ENCODE measurements at places on chromosomes 7 and 10.

DNA sequence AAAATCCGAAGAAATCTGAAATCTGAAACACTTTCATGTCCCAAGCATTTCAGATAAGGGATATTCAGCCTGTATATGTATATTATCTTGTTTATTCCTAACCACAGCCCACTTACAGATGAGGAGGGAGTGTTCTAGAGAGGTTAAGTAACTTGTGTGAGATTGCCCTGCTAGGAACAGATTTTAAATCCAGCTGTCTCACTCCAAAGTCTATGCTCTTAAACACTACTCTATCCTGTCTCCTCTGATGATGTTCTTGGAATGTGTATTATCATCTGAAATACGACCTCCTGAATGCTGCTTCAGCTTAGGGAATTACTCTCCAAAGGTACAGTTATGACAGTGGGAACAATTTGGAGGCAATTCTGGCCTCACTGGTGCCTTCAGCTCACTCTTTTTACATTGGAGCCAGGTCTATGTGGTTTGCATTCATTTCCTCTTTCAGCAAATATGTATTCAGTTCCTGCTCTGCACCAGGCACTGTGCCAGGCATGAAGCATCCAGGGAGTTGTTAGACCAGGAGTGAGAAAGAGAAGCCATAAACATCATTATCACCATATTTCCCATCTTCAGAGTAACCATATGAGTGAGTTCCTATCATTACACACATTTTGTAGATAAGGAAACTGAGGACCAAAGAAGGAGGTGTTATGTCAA lies 70.2 kb downstream of the NOC3L start:
- DNase-seq: peak; percentile 88

DNA sequence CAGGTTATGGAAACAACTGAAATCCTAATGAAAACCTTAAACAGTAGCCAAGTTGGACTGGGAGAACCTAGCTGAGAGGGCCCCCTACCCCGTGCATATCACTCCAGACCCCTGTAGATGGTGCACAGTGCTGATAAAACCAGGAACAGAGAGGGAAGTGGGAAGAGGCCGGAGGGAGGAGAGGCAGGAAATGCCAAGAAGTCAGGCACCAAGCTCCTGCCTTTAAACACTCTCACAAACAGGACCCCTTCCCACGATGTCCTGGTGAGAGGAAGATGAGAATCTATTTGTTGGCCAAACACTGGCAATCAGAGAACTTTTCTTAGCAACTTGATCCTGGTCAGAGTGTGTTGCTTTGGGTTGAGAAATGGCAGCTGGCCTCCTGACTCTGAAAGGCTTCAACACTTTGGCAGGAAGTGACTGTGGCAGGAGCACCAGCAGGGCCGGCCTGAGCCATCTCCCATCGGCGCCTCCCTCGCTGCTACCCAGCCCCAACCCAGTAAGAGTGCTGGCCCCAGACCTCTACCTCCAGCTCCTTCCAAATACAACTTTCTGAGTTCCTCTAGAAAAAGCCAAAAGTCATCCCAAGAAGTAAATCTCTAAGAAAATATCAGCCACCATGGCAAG lies 39.5 kb downstream of the GSDME start:
- no peak for DNase-seq

DNA sequence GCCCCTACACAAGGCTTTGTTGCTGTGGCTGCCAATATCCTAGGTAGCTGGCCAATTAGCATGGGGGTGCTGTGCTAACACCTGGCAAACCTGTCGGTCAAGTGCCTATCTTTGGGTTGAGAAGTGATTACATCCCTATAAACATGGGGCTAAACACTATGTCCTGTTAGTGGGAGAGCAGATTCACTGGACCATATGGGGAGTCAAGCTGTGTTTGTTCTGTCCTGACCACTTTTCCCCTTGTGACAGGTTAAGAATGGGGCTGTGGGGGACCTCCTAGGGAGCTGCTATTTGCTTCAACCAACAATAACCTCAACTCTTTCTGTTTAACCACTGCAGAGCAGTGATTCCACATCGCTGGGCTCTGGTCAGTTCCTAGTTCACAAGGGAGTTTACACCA lies 151.5 kb upstream of the AOAH start:
- DNase-seq: no peak

DNA sequence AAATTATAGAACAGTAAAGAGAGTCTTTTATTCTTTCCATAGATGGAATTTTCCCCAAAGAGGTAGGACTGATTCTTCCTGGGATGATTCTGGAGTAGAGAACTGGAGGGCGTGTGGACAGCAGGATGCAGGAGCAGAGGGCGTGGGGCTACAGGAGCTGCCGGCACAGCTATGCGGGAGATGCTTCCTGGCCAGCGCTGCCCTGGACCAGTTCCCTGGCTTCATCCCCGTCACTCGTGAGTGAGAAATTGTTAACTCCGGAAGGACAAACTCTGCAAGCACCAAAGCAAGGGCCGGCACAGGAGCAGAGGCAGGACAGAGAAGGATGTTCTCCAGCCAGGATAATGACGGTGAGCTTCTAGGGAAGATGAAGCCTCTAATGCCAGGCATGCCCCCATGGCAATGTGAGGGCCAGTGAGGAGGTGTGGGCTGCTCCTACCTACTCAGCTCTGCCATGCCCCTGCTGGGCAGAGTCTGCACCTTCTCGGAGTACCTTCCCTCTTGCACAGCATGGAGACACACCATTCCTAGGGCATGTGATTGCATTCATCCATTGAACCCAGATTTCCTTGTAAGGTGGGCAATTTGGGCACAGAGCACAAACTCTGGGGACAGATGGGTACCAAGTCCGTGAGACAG lies 760.9 kb upstream of the IGFBP3 start:
- DNase-seq: no peak

DNA sequence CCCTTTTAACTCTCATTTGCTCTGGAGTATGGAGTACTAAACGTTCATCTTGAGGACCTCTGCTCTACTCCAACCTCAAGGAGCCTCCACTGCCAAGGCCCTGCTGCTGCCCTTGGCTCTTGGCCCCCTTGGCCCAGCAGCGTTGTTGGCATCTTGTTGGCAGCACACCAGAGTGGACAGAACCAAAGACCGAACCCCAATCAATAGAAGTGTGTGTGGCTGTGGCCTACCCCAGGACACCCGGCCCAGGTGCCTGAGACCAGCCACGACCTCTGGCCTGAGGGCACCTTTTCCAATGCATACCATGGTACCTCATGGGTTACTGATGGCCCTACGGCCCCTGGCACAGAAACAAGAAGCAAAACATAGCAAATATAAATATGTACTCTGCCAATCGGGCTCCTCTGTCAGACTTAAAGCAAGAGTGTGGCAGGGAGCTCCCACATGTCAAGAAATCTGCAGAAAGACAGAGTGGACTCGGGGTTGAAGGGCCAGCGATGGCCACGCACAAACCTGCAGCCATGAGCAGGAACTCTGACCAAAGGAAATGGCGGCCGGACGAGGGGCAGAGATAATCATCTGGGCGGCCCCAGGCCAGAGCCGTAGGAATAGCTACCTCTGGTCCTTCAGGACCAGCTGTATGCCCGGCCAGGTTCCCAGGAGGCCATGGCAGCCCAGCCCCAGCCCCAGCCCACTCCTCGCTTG lies 2.9 kb downstream of the NPC1L1 start:
- DNase-seq: no peak

- no peak for DNase-seq
Measured at GRCh38 chr10:111148440-111148839, 71.6 kb downstream of the ADRA2A start.

- DNase-seq: no peak
Measured at GRCh38 chr10:80518807-80519360, 18.8 kb upstream of the SH2D4B start.

- DNase-seq: peak; percentile 28
Measured at GRCh38 chr7:107277331-107277730, 108.5 kb downstream of the HBP1 start.

DNA sequence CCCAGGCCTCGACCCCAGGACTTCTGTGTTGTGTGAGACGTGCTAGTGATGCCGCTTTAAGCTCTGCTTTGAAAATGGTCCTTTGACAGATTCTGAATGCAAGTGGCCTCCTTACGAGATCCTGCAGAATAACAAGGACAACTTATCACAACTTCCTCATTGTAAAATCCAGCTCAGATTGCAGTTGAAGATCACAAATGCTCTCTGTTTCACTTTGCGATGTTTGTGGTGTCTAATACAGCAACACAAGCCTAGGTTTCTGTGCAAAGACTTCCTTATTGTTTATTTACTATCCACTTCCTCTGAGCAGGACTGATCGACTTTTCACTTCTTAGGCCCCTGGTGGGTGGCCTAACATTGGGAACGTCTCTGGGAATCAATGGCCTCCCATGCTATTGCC lies 31.7 kb upstream of the INSIG1 start:
- DNase-seq: no peak

- DNase-seq: no peak
Measured at GRCh38 chr7:106001886-106002285, 38.8 kb downstream of the CDHR3 start.

DNA sequence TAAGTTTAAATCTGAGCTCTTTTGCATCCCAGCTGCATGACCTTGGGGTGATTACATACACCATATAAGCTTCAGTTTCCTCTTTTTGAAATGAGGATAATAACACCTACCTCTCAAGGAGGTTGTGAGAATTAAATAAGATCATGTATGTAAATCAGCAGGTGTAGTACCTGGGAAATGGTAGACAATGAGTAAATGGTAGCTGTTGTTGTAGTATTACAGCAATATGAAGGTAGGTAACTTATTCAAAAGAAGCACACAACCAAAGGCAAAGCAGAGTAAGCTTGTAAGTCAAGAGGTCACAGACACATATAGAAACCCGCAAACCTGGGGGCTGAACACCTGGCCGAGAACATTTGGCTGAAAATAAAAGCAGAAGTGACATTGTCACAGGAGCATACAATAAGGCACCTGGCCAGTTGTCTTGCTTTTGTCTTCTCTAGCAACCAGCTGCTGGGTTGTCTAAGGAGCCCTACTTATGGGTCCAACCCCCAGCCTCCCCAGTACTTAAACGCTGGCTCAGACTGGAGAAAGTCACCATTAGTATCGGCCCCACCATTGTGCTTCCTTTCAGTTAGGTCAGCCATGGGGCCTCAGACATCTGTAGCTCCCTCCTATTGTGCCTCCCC lies 203.6 kb upstream of the MKLN1 start:
- DNase-seq: no peak

DNA sequence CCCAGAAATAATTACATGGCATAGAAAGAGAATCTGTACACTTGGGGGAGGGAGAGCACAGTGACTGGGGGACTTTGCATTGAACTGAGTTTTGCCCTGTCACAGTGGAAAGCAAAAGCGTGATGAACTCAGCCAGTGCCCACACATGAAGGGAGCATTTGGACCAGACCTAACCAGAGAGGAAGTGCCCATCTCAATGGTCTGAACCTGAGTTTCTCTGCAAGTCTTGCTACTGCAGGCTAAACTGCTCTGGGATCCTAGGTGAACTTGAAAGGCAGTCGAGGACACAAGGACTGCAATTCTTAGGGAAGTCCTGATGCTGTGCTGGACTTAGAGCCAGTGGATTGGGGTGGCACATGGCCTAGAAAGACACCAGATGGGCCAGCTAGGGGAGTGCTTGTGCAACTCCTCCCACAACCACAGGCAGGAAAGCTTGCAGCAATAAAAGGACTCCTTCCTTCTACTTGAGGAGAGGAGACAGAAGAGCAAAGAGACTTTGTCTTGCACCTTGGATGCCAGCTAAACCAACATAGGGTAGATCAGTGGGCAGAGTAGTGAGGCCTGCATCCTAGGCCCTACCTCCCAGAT lies 259.0 kb downstream of the GRM8 start:
- no peak for DNase-seq

- no peak for DNase-seq
Measured at GRCh38 chr10:99765672-99766301, 16.7 kb upstream of the ABCC2 start.

DNA sequence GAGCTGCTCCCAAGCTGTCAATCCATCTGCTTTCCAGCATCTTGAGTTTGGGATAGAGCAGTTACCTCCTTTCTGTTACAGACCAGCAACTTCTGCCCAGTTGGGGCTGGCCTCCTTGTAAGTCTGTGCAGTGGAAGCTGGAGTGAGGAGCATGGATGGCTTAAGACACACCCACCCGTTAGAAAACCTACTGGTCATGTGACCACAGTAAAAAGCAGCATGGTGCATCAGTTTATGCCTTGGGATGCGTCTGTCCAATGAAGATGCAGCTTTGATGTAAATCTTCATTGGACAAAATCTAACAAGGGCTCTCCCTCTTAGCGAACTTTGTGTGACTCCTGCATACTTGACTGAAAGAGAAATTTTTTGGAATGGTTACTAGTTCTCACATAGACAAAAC lies 453.5 kb downstream of the TYW1 start:
- no peak for DNase-seq
